ENCODE measurements at places on chromosomes 3 and 15. TPM values are rescaled to one million over a fixed set of nuclear protein-coding genes. Genes with fewer than 3 reads are reported as not detected.

DNA sequence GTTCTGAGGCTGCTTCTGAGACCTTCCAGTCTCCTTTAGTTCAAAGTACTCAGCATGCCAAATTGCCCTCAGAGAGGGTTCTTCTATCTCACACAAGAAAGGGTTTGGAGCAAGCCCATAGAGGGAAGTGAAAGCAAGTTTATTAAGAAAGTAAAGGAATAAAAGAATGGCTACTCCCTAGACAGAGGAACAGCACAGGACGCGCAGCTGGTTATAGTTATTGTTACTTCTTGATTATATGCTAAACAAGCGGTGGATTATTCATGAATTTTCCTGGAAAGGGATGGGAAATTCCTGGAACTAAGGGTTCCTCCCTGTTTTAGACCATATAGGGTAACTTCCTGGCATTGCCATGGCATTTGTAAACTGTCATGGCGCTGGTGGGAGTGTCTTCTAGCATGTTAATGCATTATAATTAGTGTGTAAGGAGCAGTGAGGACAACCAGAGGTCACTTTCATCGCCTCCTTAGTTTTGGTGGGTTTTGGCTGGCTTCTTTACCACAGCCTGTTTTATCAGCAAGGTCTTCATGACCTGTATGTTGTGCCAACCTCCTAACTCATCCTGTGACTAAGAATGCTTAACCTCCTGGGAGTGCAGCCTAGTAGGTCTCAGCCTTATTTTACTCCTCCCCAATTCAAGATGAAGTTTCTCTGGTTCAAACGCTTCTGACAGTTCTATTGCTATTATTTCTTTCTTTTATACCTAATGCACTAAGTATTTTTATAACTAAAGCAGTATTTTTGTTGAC lies 26.3 kb downstream of the SCN11A start:
- H3K4me3 ChIP-seq = no peak overlapping the region
- DNase-seq = no peak
- H3K27ac ChIP-seq = no peak overlapping the region
- H3K4me1 ChIP-seq = no peaks in the 10 kb centered on the region
- no peaks in the 10 kb centered on the region for H3K36me3 ChIP-seq

- no peaks in the 10 kb centered on the region for H3K27me3 ChIP-seq
- H3K4me3 ChIP-seq = no peak overlapping the region
- H3K36me3 ChIP-seq = no peaks in the 10 kb centered on the region
- no peak overlapping the region for H3K27ac ChIP-seq
- H3K4me1 ChIP-seq = no peaks in the 10 kb centered on the region
Observed at GRCh38 chr3:22361521-22361920, 610.5 kb upstream of the ZNF385D start.

GRCh38 chr3:139317660-139318430 lies 26.0 kb upstream of the MRPS22 start:
- no peak overlapping the region for H3K27ac ChIP-seq
- no peaks in the 10 kb centered on the region for H3K4me1 ChIP-seq
- H3K4me3 ChIP-seq = no peak overlapping the region
- no peak for DNase-seq
- H3K27me3 ChIP-seq = peaks cover 6% of the 10 kb centered on the region
- H3K36me3 ChIP-seq = no peaks in the 10 kb centered on the region

DNA sequence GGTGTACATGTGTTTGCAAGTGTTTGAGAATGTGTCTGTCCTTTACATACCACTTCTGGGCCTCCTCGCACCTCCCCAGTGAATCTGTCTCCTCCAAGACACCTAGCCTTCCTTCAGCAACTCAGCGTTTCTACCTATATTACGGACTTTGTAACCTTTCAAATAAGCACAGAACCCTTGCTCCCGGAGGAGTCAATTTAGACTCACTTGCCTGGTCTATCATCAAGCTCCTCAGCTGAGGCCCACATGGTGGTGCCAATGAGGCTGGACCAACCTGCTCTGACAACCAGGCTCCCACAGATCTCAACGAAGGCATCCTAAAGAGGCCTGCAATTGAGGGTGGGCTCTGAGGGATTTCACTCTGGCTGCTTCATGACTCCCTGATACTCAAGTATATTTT lies 32.8 kb upstream of the TIMP4 start:
- H3K27ac ChIP-seq = no peak overlapping the region
- H3K27me3 ChIP-seq = peaks cover 7% of the 10 kb centered on the region
- H3K36me3 ChIP-seq = no peaks in the 10 kb centered on the region
- peaks cover 62% of the 10 kb centered on the region for H3K4me1 ChIP-seq

The CEP19 gene
- 6.6 TPM for total RNA-seq

GRCh38 chr3:87287011-87287410 lies 10.6 kb upstream of the POU1F1 start:
- no peaks in the 10 kb centered on the region for H3K36me3 ChIP-seq
- no peak overlapping the region for H3K27ac ChIP-seq
- no peak for DNase-seq
- no peak overlapping the region for H3K4me3 ChIP-seq
- peaks cover 3% of the 10 kb centered on the region for H3K4me1 ChIP-seq

GRCh38 chr3:57512166-57512565 lies 32.0 kb downstream of the DNAH12 start:
- no peaks in the 10 kb centered on the region for H3K4me1 ChIP-seq
- peaks cover 4% of the 10 kb centered on the region for H3K27me3 ChIP-seq
- H3K27ac ChIP-seq = no peak overlapping the region
- DNase-seq = no peak

The VGLL4 gene
- 18.7 TPM for total RNA-seq

The PLD1 gene
- 0.99 TPM for total RNA-seq

The SNTN gene
- total RNA-seq = not detected

DNA sequence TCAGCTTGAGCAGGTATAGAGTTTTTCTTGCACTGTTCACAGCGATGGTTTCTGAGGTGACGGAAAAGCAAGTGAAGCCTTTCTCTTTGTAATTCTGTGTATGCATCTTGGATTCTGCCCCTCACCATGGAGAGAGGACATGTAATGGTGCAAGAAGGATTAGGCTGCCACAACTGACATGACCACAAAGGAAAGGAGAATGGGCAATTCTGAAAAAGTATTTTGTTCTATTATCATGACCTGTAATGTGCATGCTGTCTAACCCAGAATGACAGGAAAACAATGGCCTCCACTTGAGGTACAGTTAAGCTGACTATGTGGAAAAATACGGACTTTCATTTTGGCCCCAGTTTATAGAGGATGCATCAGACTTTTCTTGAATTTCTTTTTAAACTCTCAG lies 226.9 kb downstream of the IL5RA start:
- no peak overlapping the region for H3K4me3 ChIP-seq
- no peaks in the 10 kb centered on the region for H3K36me3 ChIP-seq
- no peaks in the 10 kb centered on the region for H3K4me1 ChIP-seq
- H3K27ac ChIP-seq = no peak overlapping the region
- DNase-seq = no peak
- H3K27me3 ChIP-seq = no peaks in the 10 kb centered on the region

The GOLGA6L9 gene
- 1.9 TPM for total RNA-seq

- peak overlapping the region; percentile 55 for H3K27ac ChIP-seq
- no peaks in the 10 kb centered on the region for H3K27me3 ChIP-seq
- no peak for DNase-seq
- peaks cover 5% of the 10 kb centered on the region for H3K4me1 ChIP-seq
- peaks cover 28% of the 10 kb centered on the region for H3K36me3 ChIP-seq
Observed at GRCh38 chr15:42349186-42349585, 10.1 kb upstream of the CAPN3 start.

GRCh38 chr3:71132995-71133730 lies 450.4 kb downstream of the FOXP1 start:
- no peak overlapping the region for H3K4me3 ChIP-seq
- peaks cover 1% of the 10 kb centered on the region for H3K36me3 ChIP-seq
- no peaks in the 10 kb centered on the region for H3K27me3 ChIP-seq
- peaks cover 57% of the 10 kb centered on the region for H3K4me1 ChIP-seq
- no peak for DNase-seq
- peak overlapping the region; percentile 14 for H3K27ac ChIP-seq

DNA sequence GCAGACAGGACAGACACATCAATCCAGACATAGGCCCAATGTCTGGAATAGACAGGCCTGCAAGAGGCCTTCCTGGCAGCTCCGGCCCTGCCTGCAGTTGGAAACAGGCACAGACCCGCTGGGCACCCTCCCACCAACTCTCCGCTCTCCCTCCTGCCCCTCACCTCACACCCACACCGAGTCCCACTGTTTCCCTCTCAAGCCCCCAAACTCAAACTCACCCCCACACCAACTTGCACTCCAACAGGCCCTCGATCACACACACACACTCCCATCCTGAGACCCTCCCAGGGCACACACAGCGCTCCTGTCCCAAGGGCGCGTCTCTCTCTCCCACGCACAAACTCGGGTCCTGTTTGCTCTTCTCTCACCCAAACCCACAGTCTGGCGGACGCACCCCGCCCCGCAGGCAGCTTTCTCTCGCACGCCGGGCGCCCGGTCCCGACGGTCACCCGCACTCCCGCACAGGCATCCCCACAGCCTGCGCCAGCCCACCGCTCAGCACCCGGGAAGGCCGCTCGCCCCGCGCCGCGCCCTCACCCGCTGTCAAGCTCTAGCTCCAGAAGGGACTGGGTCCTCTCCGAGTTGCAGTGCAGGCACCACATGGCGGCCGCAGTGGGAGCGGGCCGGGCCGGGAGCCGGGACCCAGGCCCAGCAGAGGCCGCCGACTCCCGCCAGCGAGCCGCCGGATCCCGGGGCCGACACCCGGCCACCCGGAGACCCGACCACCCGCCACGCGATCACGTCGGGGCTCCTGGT lies 106.2 kb downstream of the IQSEC1 start:
- no peaks in the 10 kb centered on the region for H3K36me3 ChIP-seq
- no peaks in the 10 kb centered on the region for H3K27me3 ChIP-seq
- H3K27ac ChIP-seq = no peak overlapping the region
- H3K4me3 ChIP-seq = peak overlapping the region; percentile 62

The FSTL1 gene
- 0.12 TPM for total RNA-seq

DNA sequence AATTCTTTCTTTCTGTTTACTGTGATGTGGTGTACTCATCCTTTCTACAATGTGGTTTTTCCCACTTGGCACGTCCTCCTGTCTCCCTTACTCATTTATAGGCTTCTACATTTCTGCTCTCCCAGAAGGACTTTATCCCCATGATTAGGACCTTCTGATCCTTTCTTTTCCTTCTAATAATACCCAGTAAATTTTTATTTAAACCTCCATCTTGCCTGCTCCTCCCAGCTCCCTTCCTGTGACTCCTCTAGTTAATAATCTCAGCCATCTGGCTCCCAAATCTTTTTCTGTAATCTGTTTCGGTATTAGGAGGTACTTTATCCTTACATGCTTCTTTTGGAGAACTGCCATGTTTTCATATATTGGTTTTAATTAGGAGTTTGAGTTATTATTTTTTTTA lies 11.2 kb upstream of the P2RY1 start:
- no peak overlapping the region for H3K27ac ChIP-seq
- H3K36me3 ChIP-seq = no peaks in the 10 kb centered on the region
- DNase-seq = no peak
- H3K4me3 ChIP-seq = no peak overlapping the region

The LEKR1 gene
- 0.56 TPM for total RNA-seq

GRCh38 chr15:39629371-39629770 lies 48.5 kb downstream of the THBS1 start:
- H3K36me3 ChIP-seq = peaks cover 11% of the 10 kb centered on the region
- DNase-seq = peak; percentile 86
- peak overlapping the region; percentile 85 for H3K27ac ChIP-seq
- H3K27me3 ChIP-seq = no peaks in the 10 kb centered on the region

GRCh38 chr3:20258371-20258770 lies 72.4 kb upstream of the SGO1 start:
- H3K4me3 ChIP-seq = no peak overlapping the region
- H3K4me1 ChIP-seq = no peaks in the 10 kb centered on the region
- H3K36me3 ChIP-seq = peaks cover 3% of the 10 kb centered on the region
- no peaks in the 10 kb centered on the region for H3K27me3 ChIP-seq
- no peak for DNase-seq

GRCh38 chr15:79543097-79543496 lies 111.0 kb downstream of the MINAR1 start:
- no peaks in the 10 kb centered on the region for H3K36me3 ChIP-seq
- H3K27ac ChIP-seq = no peak overlapping the region
- no peaks in the 10 kb centered on the region for H3K27me3 ChIP-seq
- H3K4me1 ChIP-seq = no peaks in the 10 kb centered on the region
- no peak for DNase-seq

DNA sequence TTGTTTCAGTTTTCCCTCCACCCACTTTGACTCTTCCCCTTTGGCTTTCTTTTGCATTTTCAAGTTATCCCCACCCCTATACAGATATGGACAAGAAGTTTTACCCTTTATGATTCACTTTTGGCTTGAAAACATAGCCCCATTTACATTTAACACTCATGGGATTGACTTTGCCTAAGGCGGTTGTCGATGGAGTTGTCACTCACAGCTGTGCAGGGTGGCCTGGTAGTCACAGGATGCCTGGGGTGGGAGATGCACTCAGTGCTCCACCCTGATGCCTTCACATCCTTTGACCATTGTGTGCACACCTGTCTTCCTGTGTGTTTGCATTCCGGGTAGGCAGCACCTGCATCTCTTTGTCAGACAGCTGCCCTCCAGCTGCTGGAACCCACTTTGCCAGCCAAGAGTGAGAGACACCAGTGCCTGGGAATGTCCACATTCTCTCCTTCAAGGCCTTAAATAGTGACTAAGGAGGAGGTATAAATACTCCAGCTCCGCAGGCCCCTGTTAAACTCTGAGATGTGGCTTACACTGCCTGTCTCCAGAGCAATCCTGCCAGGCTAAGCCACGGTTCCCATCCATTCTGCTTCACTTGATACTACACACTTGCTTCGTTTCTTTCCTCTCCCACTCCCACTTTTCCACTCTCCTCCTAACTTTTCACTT lies 191.5 kb upstream of the SLC24A5 start:
- H3K27me3 ChIP-seq = no peaks in the 10 kb centered on the region
- no peak overlapping the region for H3K27ac ChIP-seq
- H3K36me3 ChIP-seq = no peaks in the 10 kb centered on the region
- no peak for DNase-seq
- no peak overlapping the region for H3K4me3 ChIP-seq

DNA sequence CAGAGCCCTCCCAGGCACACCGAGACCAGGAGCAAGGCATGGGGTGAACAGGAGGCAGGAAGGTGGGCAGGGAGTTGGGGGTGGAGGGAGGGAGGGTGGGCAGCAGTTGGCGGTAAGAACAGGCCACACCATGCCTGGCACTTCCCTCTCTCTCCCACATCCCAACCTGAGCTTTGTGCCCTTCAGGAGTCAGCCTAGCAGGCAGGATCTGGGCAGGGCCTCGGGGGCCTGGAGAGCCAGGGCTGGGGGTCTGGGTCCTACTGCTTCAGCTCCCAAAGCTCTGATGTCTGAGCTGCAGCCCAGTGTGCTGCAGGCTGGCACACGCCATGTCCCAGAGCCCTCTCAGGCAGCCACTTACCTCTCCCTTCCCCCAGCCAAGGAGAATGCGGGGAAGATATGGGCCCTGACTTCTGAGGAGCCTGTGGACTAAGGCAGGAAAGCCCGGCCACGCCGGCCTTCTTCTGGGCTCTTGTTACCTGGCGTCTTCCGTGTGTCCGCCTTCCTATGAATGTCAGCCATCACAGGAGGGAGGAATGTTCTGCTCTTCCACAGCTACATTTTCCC lies 2.9 kb upstream of the MYL3 start:
- no peaks in the 10 kb centered on the region for H3K36me3 ChIP-seq
- peaks cover 2% of the 10 kb centered on the region for H3K27me3 ChIP-seq

The ALDH1L1 gene
- not detected for total RNA-seq

The DCBLD2 gene
- total RNA-seq = 1.6 TPM

Data from activated CD4-positive, alpha-beta memory T cell treated with anti-CD3 and anti-CD28 coated beads for 36 hours (primary cell).